ENCODE measurements at places on chromosomes 7 and 10. TPM values are rescaled to one million over a fixed set of nuclear protein-coding genes. Genes with fewer than 3 reads are reported as not detected.

DNA sequence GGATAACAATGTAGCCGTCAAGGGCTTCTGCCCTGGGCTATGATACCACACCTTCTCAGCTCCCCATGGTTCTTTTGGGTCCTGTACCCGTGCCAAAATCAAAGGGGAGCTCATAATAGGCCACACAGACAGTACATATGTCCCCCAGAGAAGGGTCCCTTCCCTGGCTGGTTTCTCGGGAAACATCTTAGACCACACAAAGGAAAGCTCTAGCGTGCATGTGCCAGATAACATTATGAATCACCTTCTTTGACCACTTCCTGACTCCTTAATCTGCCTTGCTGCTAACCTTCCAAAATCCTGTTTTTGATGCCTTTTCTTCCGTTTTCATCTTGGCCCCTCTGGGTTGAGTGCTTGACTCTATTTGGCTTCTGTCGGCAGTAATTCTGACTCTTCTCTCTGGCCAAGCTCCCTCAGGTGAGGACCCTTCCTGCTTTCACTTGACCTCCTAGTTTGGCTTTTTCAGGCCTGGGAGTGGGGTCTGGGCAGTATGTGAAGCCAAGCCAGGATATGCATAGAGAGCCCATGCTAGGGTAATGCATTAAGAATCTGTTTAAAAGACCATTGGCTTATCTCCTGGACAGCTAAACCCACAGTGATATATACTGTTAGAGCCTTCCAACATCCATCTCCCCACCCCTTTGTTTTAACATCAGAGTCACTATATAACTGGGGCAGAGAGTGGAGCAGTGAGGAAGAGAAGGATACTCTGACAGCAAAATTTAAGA, 84.8 kb downstream of the ANLN start:
- H3K27ac ChIP-seq = no peak overlapping the region
- H3K4me1 ChIP-seq = no peaks in the 10 kb centered on the region
- DNase-seq = no peak
- H3K36me3 ChIP-seq = no peaks in the 10 kb centered on the region

CDH23 gene
- 10.3 TPM for total RNA-seq

DNA sequence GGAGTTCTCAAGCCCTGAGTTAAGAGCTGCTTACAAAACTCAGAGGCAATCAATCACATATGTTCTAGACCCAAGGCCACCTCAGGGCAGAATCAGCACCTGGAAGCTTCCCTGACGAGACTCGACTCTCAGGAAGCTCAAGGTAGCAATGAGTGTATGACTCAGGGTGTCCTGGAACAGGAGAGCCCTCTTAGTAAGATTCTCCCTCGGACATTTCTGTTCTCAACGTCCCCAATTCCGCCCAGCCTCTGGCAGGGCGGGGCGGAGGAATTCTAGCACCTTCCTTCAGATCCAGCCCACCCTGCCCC, 39.6 kb upstream of the PROSER2 start:
- H3K27me3 ChIP-seq = no peaks in the 10 kb centered on the region
- H3K27ac ChIP-seq = no peak overlapping the region
- H3K4me1 ChIP-seq = no peaks in the 10 kb centered on the region
- no peaks in the 10 kb centered on the region for H3K36me3 ChIP-seq
- H3K4me3 ChIP-seq = no peak overlapping the region

DNAJC12 gene
- 2.7 TPM for total RNA-seq

- H3K27ac ChIP-seq = no peak overlapping the region
- H3K27me3 ChIP-seq = no peaks in the 10 kb centered on the region
- H3K4me3 ChIP-seq = no peak overlapping the region
- H3K36me3 ChIP-seq = no peaks in the 10 kb centered on the region
- DNase-seq = no peak
Observed at GRCh38 chr7:112699725-112700513, 90.3 kb downstream of the TMEM168 start.

DNA sequence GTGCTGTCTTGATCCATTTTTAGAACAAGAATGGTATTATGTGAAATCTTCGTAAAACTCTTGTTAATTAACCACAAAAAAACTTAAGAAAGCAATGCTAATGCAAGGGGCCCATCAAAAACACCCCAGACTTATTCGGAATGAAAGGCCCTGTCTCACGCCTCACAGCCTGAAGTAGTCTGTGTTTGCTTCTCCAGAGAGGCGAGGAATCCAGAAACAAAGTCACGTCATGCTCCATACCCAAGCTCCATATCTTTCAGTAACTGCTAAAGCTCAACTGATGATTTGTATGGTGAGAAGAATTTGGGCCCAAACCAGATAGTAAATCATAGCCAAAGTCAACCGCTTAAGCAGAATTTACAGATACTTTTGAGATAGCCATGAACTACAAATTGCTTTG, 155.4 kb downstream of the ATE1 start:
- no peak overlapping the region for H3K4me3 ChIP-seq
- no peaks in the 10 kb centered on the region for H3K27me3 ChIP-seq
- no peaks in the 10 kb centered on the region for H3K4me1 ChIP-seq
- no peak overlapping the region for H3K27ac ChIP-seq
- H3K36me3 ChIP-seq = no peaks in the 10 kb centered on the region

GRCh38 chr7:102974366-102975236, 61.8 kb downstream of the LRRC17 start:
- no peaks in the 10 kb centered on the region for H3K36me3 ChIP-seq
- DNase-seq = no peak
- no peak overlapping the region for H3K4me3 ChIP-seq
- no peaks in the 10 kb centered on the region for H3K27me3 ChIP-seq
- no peak overlapping the region for H3K27ac ChIP-seq

DNA sequence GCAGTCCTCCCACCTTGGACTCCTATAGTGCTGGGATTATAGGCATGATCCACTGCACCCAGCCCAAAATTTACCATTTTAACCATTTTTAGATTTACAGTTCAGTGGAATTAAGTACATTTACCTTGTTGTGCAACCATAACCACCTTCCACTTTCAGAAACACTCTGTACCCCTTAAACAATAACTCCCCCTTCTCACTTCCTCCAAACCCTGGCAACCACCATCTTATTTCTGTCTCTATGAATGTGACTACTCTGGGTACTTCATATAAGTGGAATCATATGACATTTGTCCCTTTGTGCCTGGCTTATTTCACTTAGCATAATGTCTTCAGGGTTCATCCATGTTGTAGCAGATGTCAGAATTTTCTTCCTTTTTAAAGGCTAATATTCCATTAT, 33.6 kb downstream of the SUFU start:
- H3K4me3 ChIP-seq = no peak overlapping the region
- H3K4me1 ChIP-seq = no peaks in the 10 kb centered on the region
- H3K36me3 ChIP-seq = no peaks in the 10 kb centered on the region
- no peak for DNase-seq
- no peak overlapping the region for H3K27ac ChIP-seq
- H3K27me3 ChIP-seq = no peaks in the 10 kb centered on the region

HOXA5 gene
- total RNA-seq = 6.1 TPM
